ENCODE measurements at places on chromosomes 12 and 14.

DNA sequence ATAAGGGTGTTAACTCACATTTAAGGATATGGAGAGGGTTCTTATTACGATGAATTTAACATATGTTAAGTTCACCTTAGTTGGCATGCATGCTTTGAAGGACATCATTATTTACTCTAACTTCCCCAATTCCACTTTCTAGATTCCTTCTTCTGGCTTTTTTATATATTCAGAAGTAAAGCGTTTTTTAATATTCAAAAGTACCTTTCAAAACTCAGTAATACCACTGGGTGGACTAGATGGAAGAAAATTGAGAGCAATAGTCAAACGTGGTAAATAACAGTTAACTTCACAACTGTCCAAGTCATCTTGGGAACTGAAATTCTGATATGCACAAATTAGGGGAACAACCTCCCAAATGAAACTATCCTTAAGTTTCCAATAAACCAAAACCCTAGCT lies 9.1 kb downstream of the SINHCAF start:
- DNase-seq, result no peak

- DNase-seq, result no peak
Measured at GRCh38 chr12:52942901-52943181, 6.1 kb upstream of the KRT18 start.

DNA sequence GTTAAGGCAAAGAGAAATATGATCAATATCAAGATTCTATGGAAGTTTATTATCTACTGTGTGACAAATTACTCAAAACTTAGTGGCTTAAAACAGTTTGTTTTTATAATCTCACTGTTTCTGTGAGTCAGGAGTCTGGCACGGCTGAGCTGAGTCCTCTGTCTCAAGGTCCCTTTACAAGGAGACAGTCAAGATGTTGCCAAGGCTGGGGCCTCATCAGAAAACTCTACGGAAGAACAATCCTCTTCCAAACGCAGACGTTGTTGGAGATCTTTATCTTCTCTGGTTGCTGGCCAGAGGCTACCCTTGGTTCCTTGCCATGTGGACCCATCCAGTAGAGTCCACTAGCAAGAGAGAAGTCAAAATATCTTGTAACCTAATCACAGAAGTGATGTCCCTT lies 100.6 kb upstream of the CCND2 start:
- DNase-seq, result no peak

DNA sequence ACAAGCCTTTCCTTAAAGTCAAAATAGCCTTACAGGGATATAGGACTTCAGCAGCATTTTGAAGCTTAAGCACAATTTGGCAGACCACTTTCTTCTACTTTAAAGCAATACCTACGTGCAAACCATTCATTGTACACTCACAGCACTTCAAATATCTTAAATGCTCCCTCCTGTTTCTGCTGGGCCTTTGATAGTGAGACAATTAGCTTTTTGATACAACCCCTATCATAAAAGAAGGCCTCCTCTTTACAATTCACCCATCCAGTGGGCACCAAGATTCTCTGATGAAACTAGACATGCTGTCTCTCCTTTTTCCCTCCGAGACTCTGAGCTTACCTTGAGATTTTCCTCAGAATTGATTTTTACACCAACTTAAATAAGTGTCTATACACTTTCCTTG lies 157.5 kb upstream of the FAR2 start:
- no peak for DNase-seq

GRCh38 chr12:69553628-69554248 lies 31.5 kb upstream of the CCT2 start:
- DNase-seq, result no peak

All from T-helper 2 cell (primary cell).